ELR (cell line): ENCODE measurements at places on chromosomes 6 and 20.

GRCh38 chr20:62732842-62733525 lies 24.3 kb downstream of the NTSR1 start:
- no peak for DNase-seq

- DNase-seq, result peak; percentile 52
Measured at GRCh38 chr6:34723203-34723602, 26.6 kb upstream of the ILRUN start.

- DNase-seq, result no peak
Measured at GRCh38 chr6:167714152-167714551, 112.6 kb upstream of the AFDN start.

GRCh38 chr6:143064951-143065683 lies 4.4 kb downstream of the AIG1 start:
- peak; percentile 79 for DNase-seq

DNA sequence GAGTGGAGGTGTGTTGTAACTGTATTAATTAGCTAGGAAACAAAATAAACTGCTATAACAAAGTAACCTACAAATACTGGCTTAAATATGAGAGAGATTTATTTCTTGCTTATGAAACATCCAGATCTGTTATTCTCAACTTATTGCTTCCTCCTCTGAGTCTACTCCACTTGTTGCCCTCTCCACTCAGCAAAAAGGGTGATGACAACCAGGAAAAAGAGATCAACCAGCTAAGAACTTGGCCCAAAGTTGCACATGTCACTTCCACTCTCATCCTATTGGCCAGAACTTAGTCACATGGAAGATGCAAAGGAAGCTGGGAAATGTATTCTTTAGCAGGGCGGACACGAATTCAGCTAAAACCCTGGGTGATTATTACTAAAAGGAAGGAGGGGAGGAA lies 5.2 kb upstream of the TP53RK start:
- peak; percentile 42 for DNase-seq
